Common myeloid progenitor, CD34-positive (primary cell): ENCODE measurements at places on chromosomes 7 and 10.

- DNase-seq, result no peak
Measured at GRCh38 chr10:7243139-7243538, 167.7 kb downstream of the SFMBT2 start.

GRCh38 chr10:35367982-35368381 is 31.7 kb downstream of the CCNY start:
- DNase-seq, result no peak

- DNase-seq, result no peak
Measured at GRCh38 chr7:116652793-116653192, 19.2 kb upstream of the MET start.

- DNase-seq, result peak; percentile 82
Measured at GRCh38 chr7:112790586-112791003, 402 bp upstream of the TMEM168 start.

DNA sequence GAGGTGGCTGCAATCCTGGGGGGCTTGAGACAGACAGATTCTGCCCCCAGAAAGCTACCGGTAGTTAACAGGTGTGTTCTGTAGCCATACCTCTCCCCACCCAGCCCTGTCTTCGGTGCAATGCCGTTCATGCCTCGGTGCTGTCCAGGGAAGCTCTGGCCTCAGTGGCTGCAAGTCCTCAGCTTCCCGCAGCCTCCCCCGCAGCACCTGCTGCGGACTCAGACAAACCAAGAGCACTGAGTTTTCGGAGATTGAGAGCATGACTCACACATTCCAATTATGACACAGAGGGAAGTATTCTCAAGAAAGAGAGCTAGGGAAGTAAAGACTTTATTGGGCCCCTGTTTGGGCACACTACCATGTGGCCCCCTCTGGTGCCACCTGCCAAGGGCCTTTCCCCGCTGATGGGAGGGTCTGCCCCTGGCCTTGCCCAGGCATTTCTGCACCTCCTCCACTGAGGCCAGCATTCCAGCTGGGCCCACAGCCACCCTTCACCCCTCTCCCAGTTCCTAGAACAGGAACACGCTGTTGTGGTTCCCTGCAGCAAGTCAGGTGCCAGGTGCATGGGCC is 30.2 kb upstream of the EZH2 start:
- no peak for DNase-seq

DNA sequence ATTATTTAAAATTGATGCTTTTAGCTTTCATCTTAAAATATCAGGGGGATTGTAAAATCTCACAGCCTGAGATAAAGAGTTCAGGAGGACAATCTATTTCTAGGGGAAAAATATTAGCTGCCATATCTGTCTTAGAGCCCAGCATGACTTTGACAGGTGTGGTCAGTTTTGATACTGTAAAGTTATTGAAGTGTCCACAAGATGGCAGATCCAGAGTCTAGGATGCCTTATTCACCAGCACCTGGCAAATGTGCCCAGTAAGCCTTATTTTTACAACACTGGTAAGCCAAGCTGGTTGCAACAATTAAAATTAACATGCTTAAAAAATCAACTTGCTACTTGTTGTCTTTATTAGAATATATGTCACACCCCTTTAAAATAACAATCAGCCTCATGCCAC is 579.3 kb downstream of the SH2D4B start:
- no peak for DNase-seq
